ENCODE measurements at places on chromosomes 2 and 18. TPM values are rescaled to one million over a fixed set of nuclear protein-coding genes. Genes with fewer than 3 reads are reported as not detected.

The POMC gene
- 0.59 TPM for total RNA-seq

- peak; percentile 86 for DNase-seq
These were observed 4.6 kb downstream of the EN1 start for GRCh38 chr2:118842661-118843482.

DNA sequence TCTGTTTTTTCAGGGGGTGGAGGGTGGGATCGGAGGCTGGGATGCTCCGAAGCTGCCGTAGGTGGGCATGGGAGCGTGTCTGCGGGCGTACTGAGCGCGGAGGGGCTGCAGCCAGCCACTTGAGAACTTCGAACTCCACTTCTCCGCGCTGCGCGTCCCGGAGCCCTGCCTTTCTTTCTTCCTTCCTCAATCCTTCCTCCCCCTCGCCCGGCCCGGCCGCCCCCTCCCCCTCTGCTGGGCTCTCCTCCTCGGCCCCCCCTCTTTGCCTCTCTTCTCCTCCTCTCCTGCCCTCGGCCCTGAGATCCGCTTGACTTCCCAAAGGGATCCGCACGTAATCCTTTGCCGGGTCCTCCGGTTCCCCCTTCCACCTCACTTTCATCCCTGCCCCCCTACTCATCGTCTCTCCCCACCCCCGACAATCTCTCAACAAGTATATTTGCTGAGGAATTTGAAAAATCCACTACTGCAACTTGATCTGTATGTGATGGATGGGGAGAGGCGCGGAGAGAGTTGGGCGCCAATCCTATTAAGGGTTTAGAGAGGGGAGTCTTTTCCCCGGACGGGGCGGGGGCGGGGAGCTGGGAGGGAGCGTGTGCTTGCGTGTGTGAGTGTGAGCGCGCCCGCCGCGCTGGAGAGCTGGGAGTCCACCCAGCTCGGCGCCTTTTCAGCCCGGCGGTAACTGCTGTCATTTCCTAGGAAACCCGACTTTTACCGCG is 1.1 kb downstream of the GLI2 start:
- peak; percentile 97 for DNase-seq

The PROKR1 gene
- total RNA-seq = not detected

GRCh38 chr2:183037074-183037552 is 1.1 kb downstream of the NCKAP1 start:
- DNase-seq = peak; percentile 62

The MC2R gene
- not detected for total RNA-seq

GRCh38 chr2:13485256-13485655 is 768.5 kb downstream of the TRIB2 start:
- DNase-seq = no peak

DNA sequence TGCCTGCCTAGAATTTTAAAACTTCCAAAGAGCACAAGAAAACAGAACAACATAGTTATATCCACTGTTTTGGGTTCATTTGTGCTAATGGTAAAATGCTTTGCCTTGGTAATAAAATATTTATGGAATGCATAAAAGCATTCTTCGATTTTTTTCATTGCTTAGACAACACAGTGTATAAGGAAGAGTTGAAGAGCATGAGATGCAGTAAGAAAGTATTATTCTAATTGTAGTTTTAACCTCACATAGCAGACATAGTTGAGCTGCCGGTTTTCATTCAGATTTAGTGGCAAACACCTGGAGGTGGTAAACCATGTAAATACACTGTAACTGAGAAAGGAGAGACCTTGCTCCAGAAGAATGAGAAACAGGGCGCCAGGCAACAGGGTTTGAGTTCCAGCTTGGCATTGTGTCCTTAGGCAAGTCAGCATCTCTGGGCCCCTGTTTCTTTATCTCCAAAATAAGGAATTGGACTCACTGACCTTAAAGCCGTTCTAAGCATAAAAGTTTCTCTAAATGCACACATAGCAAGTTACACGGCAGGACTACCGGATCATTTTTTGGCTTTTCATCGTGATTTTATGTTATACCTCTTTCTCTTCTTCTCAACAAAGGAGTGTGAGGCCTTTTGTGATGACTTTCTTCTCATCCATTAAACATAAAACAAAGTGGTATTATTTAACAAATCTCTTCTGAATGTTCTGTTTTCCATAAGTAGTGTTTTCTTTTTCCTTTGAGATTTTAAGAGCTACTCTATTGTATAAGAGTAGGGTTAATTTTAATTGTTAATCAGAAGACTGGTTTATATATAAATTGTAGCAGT is 7.9 kb downstream of the UGP2 start:
- no peak for DNase-seq

The C2orf72 gene
- total RNA-seq = not detected

GRCh38 chr2:218780046-218780445 is 1.9 kb upstream of the CYP27A1 start:
- peak; percentile 31 for DNase-seq

DNA sequence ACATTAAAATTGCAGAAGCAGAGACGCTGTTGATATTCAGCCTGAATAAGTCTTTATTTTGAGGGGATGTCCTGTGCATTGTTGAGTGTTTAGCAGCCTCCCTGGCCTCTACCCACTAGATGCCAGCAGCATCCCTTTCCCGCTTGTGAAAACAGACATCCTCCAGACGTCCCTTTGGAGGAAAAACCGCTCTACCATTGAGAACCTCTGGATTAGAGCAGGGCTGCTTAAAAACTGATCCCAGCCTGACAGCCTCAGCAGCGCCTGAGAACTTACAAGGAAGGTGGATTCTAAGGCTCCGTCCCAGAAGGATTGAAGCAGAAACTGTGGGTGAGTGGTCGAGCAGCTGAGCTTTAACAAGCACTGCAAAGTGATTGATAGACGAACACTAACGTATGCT is 349.7 kb downstream of the CYRIA start:
- no peak for DNase-seq

GRCh38 chr18:48195787-48196186 is 213.4 kb downstream of the ZBTB7C start:
- no peak for DNase-seq

The RAB27B gene
- 99.0 TPM for total RNA-seq

The SERTAD2 gene
- total RNA-seq = 24.6 TPM

DNA sequence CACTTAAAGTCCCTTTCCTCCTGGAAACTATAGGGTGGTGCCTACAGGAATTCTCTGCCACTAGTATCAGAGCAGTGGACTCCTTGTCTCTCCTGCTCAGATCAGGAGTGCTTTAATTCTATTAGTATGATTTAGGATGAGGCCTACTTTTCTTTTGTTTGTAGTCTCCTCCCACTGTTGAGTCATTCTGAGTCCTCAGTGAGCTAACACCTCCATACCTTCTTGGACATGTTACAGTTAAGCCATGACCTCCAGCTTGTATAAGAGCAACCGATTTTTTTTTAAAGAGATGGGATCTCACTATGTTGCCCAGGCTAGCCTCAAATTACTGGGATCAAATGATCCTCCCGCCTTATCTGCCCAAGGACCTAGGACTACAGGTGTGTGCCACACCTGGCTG is 48.7 kb upstream of the OTOF start:
- DNase-seq = peak; percentile 53

GRCh38 chr18:63773551-63773950 is 1.7 kb upstream of the SERPINB7 start:
- DNase-seq = no peak

GRCh38 chr18:49924293-49924983 is 111.1 kb upstream of the ACAA2 start:
- no peak for DNase-seq

GRCh38 chr18:47285456-47285855 is 34.0 kb upstream of the SKOR2 start:
- no peak for DNase-seq

- DNase-seq = peak; percentile 35
These were observed 31.8 kb downstream of the TGIF1 start for GRCh38 chr18:3481696-3482210.

- no peak for DNase-seq
These were observed 543.9 kb upstream of the LINC00305 start for GRCh38 chr18:64692826-64693225.

The KHK gene
- total RNA-seq = 0.36 TPM

The ALK gene
- under 0.01 TPM for total RNA-seq

Measured in osteoblast (primary cell).